ENCODE measurements at places on chromosomes 12 and 14.
A peak's percentile ranks its signal among the peaks of the same experiment; 100 is the strongest.

- DNase-seq = no peak
Observed at GRCh38 chr12:25311506-25311905, 60.8 kb upstream of the KRAS start.

DNA sequence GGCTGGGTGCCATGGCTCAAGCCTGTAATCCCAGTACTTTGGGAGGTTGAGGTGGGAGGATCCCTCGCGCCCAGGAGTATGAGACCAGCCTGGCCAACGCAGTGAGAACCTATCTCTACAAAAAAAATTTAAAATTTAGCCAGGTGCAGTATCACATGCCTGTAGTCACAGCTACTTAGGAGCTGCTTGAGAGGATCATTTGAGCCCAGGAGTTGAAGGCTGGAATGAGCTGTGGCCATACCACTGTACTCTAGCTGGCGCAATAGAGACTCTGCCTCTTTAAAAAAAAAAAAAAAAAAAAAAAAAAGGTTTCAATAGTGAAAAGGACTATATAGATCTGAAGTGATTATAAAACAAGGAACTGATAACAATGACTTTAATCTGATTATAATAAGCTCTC lies 13.5 kb downstream of the PSMA3 start:
- no peak for DNase-seq

GRCh38 chr14:102545461-102546265 lies 36.1 kb upstream of the ANKRD9 start:
- peak; percentile 83 for DNase-seq

- no peak for DNase-seq
Observed at GRCh38 chr12:111401167-111401605, 4.5 kb upstream of the SH2B3 start.

DNA sequence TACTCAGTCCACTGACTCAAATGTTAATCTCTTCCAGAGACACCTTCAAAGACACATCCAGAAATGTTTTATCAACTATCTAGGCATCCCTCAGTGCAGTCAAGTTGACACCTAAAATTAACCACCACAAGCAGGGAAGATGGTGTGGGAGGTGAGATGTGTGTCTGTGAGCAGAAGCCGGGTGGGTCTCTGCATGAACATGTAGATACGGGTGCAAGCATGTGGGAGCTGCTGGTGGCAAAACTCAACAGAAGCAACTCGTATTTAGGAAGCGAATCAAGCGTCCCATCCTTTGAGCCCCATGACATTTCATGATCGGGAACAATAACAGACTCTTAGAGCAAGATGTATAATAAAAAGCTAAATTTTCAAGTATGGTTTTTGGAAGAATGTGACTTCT lies 110.0 kb upstream of the C14orf180 start:
- DNase-seq = no peak

GRCh38 chr12:67752226-67752732 lies 103.7 kb downstream of the DYRK2 start:
- DNase-seq = no peak

DNA sequence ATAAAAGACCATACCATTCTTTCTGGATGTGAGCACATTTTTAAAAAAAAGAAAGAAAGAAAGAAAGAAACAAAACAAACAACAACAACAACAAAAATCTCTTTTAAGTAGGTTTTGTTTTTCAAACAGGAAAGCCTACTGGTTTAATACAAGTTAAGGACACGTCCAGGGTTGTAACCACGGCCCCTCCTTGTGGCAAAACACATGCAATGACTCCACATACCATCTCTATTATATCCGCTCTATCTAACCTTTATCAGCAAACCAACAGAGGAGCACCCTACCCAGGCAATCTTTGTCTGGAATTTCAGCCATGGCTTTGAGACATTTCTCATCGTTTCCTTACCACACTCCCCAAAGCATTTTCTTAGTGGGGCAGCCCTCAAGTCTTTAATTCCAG lies 360.5 kb upstream of the TMPO start:
- DNase-seq = peak; percentile 38

DNA sequence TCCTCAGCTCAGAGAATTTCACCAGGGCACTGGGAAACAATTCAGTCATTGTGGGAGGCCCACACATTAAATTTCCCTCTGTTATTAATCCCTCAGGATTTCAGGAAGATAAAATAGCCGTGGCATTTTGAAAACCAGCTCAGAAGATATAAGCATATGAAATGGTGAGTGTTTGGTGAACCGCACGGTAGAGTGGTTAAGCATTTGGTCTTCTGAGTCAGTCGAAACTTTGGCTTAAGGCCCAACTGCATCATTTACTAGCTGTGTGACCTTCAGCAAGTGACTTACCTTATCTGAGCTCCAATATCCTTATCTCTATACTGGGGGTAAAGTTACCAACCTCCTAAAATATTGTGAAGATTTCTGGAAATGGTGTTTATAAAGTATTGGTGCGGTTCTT lies 5.2 kb upstream of the VRK1 start:
- DNase-seq = peak; percentile 29

- peak; percentile 81 for DNase-seq
Observed at GRCh38 chr12:65510584-65511050, 232.1 kb downstream of the MSRB3 start.

DNA sequence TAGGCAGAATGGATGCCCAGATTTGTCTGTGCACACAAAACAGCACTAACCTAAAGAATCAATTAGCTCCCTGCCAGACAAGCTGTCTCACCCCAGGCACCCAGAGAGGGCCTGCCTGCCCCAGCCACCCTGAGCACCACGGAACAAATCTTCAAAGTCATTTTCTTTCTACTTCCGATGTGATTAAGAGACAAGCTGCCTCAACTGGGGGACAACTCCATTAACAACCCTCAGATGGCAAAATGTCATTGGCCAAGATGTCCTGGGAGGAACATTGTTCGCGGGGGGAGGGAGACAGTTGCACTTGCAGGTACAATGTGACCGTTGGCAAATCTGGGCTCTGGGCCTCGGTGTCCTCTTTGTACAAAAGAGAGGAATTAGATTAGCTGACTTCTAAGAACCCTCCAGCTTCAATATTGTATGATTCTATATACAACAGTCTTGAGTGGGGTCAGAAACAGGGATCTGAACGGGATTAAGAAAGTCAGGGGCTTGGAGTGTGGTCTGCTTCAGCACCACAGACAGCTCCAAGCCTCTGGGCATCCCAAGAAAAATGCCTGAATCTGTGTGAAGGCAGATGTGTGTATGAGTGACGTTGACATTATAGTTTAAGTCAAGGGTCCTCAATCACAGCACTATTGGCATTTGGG lies 42.8 kb upstream of the CMKLR1 start:
- DNase-seq = peak; percentile 42

DNA sequence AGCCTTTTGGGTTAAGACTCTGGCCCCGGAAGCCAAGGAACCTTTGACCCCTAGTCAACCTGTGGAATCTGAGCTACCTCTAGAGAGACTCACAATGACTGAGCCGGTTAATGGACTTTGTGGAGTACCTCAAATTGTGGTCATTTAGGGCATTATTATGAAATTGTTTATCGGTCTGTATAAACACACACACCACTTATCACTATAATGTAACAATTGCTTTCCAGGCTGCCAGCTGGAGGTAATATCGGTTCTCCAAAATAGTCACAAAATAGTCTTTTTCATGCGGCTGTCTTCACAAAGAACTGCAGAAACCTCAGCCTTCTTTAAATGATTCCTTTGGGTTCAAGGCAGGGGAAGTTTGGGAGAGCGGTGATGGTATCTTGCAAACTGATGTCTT lies 144.2 kb downstream of the DACT1 start:
- no peak for DNase-seq

DNA sequence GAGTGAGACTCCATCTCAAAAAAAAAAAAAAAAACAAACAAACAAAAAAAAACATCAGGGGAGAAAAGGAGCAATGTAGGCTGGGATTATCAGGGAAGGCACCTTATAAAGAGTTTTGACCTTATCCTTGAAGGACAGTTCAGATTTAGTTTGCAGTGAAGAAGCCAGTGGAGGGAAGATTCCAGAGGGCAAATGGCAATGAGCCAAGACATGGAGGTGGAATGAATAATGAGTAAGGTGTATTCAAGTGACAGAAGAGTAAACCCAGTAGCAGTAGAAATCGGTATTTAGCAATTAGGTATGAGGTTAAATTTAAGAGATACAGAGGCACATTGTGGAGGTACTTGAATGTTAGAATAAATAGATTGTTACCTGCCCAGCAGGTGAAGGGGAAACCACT lies 2.2 kb upstream of the DUSP16 start:
- no peak for DNase-seq

DNA sequence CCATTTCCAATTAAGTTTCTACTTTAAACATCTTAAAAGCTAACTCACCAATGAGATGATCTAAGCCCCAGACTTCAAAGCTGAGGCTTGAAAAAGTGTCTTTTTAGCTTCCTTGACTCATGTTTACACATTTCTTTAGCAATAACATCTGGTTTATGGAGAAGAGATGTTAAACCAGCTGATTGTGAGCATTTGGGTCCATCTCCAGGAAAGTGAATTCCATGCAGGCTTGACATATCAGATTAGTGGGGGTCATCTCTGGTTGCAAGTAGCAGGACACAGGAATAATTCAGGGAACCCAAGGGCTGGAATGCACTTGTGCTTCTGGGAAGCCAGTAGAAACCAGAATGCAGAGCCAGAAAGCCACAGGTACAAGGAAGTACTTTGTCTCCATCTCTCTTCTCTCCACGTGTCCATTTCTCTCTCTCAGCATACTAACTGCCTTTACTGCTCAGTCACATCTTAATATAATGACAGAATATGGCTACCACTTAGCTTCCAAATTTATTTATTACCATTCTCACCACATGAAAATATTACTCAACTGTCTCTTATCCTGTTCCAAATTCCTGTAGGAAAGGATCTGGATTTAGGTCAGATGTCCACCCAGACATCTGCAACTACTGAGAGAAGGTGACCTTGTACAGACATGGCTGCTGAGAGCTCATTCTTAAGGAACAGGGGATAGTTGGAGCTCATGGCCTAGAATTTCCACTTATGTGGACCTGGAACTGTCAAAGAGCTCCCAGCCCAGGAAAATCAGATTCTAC lies 104.4 kb downstream of the SCN8A start:
- DNase-seq = no peak

DNA sequence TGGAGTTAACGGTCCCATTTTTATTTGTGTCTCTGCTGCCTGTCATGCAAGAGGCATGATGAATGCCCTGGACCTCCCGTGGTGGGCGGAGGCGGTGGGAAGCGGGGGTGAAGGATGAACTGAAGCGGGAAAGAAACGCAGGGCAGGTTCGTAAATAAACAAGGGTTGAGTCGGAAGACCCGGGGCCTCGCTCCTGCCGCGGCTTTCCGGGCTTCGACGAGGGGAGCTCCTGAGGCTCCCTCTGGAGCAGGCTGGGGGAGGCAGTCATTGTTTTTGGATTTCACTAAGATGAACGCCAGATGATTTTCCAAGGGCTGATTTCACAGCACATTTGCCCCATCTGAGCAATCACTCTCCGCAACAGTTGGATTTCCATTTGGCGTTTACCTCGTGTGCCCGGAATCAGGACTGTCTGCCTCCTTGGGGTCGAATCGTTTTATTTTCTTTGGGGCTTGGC lies 130.2 kb downstream of the SLC38A6 start:
- no peak for DNase-seq

GRCh38 chr14:98966016-98966415 lies 306.0 kb downstream of the BCL11B start:
- DNase-seq = no peak

GRCh38 chr14:82122655-82123054 lies 589.0 kb upstream of the SEL1L start:
- no peak for DNase-seq

DNA sequence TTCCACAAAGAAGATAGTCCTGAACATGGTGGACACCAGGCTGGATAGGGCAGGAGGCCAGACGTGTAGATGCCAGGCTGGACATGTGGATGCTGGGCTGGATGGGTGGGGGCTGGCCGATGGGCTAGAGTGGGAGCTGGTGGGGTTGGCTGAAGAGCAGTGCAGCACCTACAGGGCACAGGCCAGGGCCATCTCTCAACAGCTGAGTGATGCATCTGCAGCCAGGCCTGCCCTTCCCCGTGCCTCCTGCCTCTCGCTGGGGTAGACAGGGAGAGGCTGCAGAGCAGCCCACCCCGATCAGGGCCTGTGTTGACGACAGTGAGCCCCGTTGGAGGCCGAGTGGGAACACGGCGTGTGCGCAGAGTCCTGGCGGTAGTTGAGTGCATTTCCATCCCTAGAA lies 39.3 kb downstream of the EP400 start:
- DNase-seq = no peak

GRCh38 chr12:12735301-12735700 lies 18.1 kb downstream of the CDKN1B start:
- peak; percentile 60 for DNase-seq

DNA sequence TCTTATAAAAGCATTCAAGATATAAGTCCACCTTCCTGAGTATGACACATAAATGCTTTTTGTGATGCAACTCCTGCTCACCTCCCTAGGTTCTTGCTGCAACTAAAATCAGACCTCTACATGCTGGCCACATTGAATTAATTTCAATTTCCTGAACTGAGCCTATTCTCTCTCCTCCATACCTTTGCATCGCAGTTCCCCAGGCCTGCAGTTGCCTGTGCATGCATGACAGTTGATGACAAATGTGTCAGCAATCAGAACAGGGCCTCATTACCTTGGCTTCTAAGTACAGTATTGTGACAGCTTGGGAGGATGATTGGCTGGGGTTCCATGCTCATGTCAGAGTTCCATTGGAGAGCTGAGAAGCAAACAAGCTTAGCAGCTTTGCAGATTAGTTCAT lies 3.9 kb upstream of the TM7SF3 start:
- peak; percentile 7 for DNase-seq

- DNase-seq = no peak
Observed at GRCh38 chr14:86802726-86803125, 1190.3 kb downstream of the GALC start.

Measured in cardiac muscle cell (in vitro differentiated cells and primary cell).